ENCODE measurements at places on chromosomes 13 and 19. TPM values are rescaled to one million over a fixed set of nuclear protein-coding genes. Genes with fewer than 3 reads are reported as not detected.

ADGRE2 gene
- not detected for total RNA-seq

ARHGAP45 gene
- total RNA-seq: 9.5 TPM

PODNL1 gene
- total RNA-seq: 0.09 TPM

GPR12 gene
- total RNA-seq: not detected

ZNF229 gene
- total RNA-seq: 18.0 TPM

RNF17 gene
- total RNA-seq: not detected

ERICH6B gene
- total RNA-seq: not detected

MAP1S gene
- 40.8 TPM for total RNA-seq

FFAR3 gene
- not detected for total RNA-seq

TUBA3C gene
- not detected for total RNA-seq

KLK4 gene
- not detected for total RNA-seq
